Tibial artery (tissue), 4 donors: ENCODE measurements at places on chromosomes 11 and 22.

DNA sequence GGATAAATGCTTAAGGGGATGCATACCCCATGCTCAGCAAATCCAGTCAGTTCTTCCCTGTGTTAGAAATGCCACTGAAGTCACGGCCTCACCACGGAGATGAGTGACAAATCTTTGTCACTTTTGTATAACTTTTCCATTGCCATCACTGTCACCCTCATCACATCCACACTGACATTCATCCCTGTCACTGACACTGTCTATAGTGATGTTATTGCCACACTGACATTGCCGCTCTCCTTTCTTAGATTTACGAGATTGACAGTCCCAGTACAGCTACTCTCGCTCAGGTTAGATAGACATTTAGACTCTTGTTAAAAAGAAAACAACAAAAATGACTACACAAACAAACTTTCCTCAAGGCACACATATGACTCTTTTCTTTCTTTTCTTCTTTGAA, 910.7 kb upstream of the CNTN5 start:
- H3K27me3 ChIP-seq = no peaks in the 10 kb centered on the region
- DNase-seq = no peak
- H3K4me3 ChIP-seq = no peak overlapping the region

DNA sequence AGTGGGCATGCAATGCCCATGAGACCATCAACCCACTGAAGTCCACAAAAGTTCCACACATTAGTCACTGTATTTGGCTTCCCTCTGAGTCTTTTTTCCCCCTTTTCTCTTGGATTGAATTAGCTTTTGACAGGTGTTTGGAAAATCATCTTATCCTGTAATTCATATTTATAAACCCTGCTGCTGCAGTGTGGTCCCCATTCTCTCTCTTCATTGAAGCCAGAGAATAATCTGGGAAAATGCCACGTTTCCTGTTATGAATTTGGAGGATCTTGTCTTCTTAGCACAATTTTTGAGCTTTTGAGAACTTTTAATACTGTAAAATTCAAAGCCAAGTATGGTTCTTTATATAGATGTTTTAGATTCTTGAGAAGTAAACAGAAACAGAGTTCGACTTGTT, 84.8 kb downstream of the UVRAG start:
- H3K4me1 ChIP-seq = peaks cover 12% of the 10 kb centered on the region
- no peaks in the 10 kb centered on the region for H3K27me3 ChIP-seq
- DNase-seq = no peak
- no peak overlapping the region for H3K27ac ChIP-seq
- H3K36me3 ChIP-seq = no peaks in the 10 kb centered on the region

GRCh38 chr11:72742513-72743320, 9.5 kb downstream of the ARAP1 start:
- DNase-seq = no peak
- no peaks in the 10 kb centered on the region for H3K27me3 ChIP-seq
- H3K4me1 ChIP-seq = peaks cover 8% of the 10 kb centered on the region
- no peak overlapping the region for H3K27ac ChIP-seq
- H3K4me3 ChIP-seq = no peak overlapping the region

GRCh38 chr11:69369210-69369825, 75.4 kb downstream of the MYEOV start:
- H3K36me3 ChIP-seq = no peaks in the 10 kb centered on the region
- H3K27me3 ChIP-seq = no peaks in the 10 kb centered on the region
- no peaks in the 10 kb centered on the region for H3K4me1 ChIP-seq
- H3K4me3 ChIP-seq = no peak overlapping the region
